ENCODE measurements at places on chromosomes 1 and 21.
A peak's percentile ranks its signal among the peaks of the same experiment; 100 is the strongest.

- no peak for DNase-seq
Measured at GRCh38 chr1:196063952-196064351, 544.3 kb downstream of the KCNT2 start.

DNA sequence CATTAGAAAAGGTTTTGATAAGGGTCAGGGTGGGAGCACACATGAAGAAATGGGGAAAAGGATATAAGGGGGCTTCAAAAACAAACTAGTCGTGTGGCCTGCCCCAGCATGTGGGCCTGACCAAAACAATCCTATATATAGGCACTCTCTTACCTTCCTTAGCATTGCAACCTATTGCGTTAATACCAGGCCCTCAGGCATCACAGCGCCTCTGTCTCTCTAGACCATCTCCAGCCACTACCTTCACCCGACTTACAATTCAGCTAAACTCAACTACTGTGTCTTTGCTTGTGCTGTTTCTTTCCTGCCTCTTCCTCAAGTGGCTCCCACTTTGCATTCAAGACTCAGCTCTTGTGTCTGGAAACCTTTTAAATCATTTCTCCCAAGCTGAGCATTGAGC, 47.0 kb upstream of the GJA5 start:
- no peak for DNase-seq

DNA sequence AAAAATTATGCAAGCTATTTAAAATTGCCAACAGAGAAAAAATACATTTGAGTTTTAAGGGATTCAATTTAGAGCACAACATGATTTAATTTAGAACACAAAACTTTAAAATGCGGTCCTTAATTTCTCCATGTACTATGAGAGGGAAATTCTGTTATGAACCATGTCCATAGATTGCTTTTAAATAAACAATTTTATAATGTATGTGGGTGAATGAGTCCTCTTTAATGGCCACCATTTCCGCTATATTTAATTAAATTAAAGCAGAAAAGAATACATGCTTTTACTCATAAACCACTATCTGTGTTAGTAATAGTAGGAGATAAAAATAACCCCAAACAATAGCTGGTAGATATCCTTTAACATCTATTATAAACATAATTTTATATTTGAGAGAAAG, 914.6 kb downstream of the LTN1 start:
- DNase-seq, result no peak

DNA sequence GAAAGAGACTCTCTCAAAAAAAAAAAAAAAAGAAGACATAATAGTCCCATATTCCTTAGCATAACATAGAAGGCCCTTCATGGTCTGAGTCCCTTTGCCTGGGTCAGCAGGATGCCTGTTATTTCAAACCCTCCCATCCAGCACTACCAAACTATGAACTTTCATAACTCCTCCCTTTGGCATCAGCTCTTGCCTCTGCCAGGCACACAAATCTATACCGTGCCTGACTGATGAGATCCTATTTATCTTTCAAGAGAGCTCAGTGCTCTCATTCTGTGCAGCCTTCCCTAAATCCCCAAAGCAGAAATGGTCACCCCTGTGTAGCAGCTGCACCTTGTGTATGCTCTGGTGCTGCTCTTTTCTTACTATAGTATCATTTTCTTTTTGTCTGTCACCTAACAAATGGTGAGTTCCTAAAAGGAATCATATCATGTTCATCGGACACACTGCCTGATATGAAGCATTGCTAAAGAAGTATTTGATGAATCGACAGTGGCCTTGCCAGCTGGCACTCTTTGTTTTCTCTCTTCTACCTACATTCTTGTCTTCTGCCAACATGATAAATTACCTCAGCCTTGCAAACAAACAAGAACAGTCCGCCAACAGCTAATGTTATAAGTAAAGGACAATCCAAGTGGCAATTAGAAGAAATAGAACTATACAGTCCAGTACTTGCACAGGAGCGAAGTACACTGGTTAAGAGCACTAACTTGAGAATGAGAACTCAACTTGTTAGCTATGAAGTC, 29.9 kb downstream of the FMO4 start:
- no peak for DNase-seq

DNA sequence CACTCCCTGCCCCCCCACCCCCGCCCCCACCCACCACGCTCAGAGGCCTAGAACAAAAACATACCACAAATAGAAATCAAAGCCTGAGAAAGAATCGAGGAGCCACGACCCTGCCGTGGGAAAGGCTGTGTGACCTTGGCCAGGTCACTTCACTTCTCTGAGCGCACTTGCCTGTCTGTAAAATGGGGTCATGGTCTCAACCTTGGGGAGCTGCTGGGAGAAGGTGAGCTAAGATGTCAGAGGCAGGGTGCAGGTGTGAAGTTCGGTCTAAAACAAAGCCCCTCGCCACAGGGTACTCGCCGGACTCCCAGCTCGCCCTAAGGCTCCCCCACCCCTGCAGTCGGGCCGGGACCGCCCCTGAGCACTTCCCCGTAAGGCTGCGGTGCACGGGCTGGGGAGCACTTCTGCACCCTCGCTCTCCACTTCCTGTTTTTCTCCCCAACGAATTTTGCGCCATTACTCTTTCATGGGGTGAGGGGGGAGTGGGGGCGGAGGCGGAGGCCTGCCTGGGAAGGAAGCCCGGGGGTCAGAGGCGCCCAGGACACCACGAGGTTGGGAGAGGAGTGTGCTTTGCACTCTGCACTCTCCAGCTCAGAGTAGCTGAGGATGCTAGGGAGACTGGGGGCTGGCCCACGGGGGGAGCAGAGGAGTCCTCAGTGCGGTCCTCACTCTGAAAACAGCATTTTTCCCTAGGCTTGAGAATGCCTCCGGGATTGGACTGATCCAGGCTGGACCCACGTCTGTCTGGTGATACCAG, 21.9 kb upstream of the PIK3CD start:
- DNase-seq, result peak; percentile 66

DNA sequence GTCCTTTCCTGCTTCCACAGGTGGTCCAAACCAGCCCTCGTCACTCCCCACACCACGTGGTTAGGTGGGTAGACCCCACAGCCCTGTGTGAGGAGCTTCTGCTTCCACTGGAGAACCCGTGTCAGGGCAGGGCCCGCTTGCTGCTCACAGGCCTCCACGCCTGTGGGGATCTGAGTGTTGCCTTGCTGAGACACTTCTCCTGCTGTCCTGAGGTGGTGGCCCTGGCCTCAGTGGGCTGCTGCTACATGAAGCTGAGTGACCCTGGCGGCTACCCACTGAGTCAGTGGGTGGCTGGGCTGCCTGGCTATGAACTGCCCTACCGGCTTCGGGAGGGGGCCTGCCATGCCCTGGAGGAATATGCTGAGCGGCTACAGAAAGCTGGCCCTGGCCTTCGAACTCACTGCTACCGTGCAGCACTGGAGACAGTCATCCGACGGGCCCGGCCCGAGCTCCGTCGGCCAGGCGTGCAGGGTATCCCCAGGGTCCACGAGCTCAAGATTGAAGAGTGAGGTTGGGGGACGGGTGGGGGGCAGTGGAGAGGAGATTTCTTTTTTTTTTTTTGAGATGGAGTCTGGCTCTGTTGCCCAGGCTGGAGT, 5.5 kb upstream of the ISG20L2 start:
- DNase-seq, result no peak

DNA sequence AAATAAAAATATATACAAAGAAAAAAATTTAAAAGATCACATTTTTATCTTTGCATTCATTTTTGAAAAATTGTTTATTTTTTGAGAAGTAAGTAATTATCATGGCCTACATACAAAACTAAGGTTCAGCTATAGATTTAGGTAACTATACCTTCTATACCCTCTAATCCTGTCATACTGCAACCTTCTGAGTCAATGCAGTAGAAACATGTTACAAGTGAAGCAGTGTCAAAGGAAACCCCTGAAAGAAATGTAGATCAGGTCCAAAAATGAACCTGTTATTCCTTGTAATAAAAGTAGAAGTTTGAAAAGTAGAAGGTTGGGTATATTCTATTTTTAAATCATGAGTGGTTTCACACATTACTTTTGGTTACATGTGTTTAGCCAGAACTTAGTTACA, 51.3 kb downstream of the PTGS2 start:
- no peak for DNase-seq

GRCh38 chr1:98870959-98871903, 133.4 kb downstream of the PLPPR5 start:
- no peak for DNase-seq

- no peak for DNase-seq
Measured at GRCh38 chr1:38208716-38209632, 162.4 kb upstream of the POU3F1 start.

DNA sequence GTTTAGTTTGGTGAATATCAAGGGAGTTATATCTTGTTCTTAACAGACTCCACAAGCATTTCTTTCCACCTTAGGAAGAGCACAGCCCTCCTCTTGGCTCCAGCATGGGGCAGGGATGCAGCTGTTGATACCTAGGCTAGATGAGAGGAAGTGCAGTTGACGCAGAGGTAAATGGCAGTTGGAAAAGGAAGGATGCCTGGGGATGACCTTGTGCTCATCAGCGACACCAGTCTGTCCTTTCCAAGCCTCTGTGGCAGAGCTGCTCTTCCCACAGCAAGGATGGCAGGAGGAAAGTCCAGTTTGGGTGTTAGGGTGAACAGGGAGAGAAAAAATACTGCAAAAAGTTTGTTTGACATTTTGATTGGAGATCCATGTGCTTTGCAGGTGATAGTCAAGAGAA, 6.2 kb downstream of the PROX1 start:
- no peak for DNase-seq

- DNase-seq, result no peak
Measured at GRCh38 chr1:202005958-202006357, 4.4 kb upstream of the ELF3 start.

- DNase-seq, result no peak
Measured at GRCh38 chr1:40840526-40841323, 21.4 kb downstream of the CITED4 start.

- no peak for DNase-seq
Measured at GRCh38 chr1:10724052-10724494, 72.4 kb downstream of the CASZ1 start.

GRCh38 chr1:117780687-117781475, 148.5 kb downstream of the GDAP2 start:
- DNase-seq, result no peak

DNA sequence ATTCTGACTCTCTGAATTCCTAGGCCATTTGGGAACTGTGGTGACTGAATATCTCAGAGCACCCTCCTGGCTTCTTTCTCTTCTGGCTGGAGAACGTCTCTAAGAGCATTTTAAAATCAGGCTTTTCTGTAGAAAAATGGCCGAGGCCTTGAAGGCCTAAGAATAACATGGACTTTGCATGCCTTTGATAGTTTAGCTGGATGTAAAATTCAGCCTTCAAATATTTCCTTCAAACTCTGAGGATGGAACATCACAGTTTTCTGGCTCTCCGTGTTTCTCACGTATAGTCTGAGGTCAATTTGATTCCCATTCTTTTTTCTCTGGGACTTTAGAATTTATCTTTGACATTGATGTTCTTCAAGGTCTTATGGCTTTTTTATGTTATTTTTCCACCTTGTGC, 34.0 kb downstream of the ARHGEF16 start:
- DNase-seq, result no peak

DNA sequence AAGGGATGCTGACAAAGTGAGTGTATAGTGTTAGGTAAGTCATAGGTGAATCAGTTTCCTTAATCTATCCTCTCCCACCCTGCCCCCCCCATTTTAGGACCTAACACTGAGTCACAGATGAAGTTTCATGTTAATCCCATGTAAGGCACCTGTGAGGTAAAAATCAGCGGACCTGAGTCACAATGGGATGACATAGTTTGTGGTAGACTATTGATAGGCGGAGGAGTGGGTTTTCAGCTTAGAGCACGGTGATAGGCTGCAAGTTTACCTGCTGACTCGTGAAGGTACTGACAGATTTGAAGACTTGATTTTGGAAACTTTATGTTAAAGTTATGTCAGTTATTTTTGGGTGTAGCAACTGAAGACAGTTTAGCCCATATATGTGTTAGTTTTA, 1.7 kb downstream of the TOR1AIP1 start:
- peak; percentile 50 for DNase-seq

DNA sequence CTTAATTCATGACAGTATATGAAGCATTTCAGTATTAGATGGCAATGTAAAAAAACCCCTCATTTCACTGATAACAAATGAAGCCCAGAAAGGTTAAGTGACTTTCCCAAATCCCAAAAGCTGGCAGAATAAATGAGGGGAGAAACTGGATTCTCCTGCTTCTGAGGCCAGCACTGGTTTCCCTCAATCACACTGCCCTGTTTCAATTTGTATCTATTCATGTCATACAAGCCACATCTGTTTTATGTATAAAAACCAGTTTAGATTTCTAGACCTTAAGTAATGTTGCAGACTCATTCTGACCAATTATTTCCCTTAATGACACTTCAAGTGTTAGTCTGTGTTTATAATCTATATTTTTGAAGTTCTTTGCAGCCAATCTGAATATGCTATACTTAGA, 16.8 kb downstream of the PLPPR4 start:
- DNase-seq, result no peak

DNA sequence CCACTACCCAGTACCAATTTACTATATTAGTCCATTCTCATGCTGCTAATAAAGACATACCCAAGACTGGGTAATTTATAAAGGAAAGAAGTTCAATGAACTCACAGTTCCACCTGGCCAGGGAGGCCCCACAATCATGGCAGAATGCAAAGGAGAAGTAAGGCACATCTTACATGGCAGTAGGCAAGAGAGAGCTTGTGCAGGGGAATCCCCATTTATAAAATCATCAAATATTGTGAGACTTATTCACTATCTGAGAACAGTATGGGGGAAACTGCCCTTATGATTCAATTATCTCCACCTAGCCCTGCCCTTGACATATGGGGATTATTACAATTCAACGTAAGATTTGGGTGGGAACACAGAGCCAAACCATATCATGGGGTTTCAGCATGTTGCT, 6.4 kb downstream of the CD58 start:
- DNase-seq, result no peak

DNA sequence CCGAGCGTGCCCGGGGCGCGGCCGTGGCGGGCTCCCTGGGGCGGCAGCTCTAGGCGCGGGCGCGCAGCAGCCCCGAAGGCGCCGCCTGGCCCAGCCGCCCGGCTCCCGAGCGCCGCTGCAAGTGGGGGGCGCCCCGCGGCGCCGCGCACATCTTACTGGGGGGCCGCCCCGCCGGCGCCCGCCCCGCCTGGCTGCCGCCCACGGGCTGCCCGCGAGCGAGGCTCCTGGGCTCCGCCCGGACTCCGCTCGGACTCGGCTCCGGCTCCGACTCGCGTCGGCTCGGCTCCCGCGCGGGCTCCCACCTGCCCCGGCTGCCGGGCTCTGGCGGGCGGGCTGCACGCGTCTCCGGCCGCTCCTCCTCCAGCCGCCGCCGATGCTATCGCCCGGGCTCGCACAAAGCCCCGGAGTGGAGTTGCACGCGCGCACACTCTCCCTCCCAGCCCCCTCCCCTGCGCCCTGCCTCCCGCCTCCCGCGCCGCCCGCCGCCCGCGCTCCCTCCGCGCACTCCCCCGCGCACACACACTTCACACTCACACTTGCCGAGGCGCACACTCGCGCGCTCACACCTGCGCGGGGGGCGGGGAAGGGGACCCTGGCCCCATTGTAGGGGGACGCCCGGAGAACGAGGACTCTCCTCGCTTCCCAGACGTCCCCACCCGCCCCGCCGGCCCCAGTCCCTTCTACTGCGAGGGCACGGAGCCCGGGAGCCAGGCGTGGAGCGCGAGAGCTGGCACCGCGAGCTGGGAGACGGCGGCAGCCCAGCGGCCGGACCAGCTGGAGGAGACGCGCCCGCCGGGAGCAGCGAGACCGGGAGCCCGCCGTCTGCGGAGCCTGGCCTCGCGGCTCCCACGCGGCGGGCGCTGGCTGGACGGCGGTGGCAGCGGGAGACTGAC, at the start of gene GRIK3:
Gene GRIK3, minus strand, starts transcription at position 395 of the 893 bp plus-strand sequence. CDS start 407 bp downstream, outside the sequence.
- no peak for DNase-seq
